ENCODE measurements at places on chromosomes 6 and 20.

- no peak for DNase-seq
Measured at GRCh38 chr6:42987533-42988451, 3.4 kb downstream of the PPP2R5D start.

DNA sequence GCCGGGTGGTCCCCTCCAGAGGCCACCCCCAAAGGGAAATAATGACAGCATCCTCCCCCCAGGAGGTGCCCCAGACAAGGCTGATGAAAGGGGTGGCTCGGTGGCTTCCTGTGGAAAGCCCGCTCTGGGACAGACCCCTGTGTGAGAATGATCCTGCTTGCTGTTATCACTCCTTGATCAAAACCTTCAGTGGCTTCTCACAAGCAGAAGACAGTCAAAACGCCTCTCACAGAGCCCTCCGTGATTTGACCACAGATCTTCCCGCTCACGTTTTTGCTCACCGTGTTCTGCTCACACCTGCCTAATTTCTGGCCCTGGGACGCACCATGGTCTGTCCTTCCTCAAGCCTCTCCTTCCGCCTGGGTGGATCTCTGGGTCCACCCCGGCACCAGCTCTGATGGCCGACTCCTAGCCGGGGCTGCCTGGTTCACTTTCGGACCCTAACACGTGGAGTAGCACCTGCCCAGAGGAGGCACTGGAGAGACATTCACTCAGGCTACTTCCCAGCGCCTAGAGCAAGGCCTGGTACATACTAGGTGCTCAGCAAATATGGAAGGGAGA lies 210.4 kb downstream of the ANKRD60 start:
- DNase-seq: peak; percentile 12

DNA sequence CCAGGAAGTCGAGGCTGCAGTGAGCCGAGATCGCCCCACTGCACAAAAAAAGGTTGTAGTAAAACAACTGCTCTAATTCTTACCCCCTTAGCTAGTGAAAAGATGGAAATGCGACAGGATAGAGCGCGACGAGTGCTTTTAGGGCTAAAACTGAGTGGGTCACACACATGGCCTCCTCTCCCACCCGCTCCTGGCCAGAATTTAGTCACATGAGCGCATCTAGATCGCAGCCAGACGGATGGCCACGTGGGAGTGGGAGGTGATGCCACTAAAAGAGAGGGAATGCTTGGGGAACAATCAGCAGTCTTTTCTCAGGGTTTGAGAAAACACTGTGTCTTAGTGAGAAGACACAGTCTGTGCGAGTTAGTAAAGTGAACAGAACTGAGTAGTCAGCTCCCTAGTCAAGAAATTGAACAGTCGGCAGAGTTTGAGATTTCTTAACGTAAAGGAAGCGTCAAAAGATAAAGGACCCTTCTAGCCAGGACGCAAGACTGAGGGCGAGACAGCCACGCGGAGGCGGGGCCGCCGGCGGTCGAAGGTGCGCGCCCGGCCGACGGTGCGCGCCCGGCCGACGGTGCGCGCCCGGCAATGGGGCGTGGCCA lies 664 bp upstream of the ACTR5 start:
- DNase-seq: no peak

DNA sequence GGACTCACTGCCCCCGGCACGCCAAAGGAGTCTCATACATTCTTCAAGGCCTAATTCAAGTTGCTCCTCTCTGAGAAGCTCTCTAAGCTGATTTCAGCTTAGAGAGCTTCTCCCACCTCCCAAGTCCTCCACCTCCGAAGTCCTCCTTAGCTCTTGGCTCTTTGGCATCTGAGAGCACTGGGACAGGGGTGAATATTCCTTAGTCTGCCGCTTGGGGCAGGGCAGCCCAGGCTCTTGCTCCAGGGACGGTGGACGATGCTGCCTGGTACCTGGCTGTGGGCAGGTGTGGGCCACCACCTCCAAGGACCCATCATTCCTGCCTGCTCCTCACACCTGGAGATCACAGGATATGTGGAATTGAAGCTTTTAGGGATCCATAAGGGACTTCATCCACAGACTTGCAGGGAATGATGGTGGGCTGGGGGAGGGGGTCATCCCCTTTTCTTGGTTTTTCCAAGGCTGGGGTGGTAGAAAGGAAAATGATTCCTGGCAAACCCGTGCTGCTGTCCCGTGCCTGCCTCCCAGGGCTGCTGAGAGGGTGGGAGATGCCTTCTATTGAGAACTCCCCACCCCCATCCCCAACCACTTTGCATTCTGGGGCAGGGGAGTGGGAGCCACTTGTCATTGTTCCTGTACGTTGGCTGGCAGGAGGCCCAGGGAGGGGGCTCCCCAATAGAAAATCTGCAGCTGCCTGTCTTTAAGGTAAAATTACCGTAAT lies 57.4 kb downstream of the ARHGAP40 start:
- DNase-seq: no peak

- no peak for DNase-seq
Measured at GRCh38 chr6:108453601-108454185, 107.0 kb upstream of the FOXO3 start.

GRCh38 chr20:45433316-45433715 lies 17.4 kb downstream of the PIGT start:
- DNase-seq: no peak

DNA sequence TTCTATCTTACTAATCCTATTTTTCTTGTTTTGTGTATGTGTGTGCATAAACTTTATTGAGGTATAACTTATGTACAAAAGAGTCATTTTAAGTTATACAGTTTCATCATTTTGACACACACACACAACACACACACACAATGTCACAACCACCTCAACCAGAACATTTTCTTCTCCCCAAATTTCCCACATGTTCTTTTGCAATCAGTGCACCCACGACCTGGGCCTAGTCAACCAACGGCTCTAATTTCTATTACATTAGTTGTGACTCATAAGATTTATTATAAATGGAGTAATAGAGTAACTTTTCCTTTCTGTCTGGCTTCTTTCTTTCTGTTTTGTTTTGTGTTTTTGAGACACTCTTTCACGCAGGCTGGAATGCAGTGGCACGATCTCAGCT lies 9.8 kb upstream of the POM121L2 start:
- DNase-seq: no peak

GRCh38 chr6:13194852-13195251 lies 133.5 kb downstream of the TBC1D7 start:
- DNase-seq: no peak

All from stimulated activated CD4-positive, alpha-beta T cell treated with anti-CD3 and anti-CD28 coated beads, TNF-alpha, amount 100 ng/mL, for 24 hours (primary cell).